ENCODE measurements at places on chromosomes 7 and 10.
A peak's percentile ranks its signal among the peaks of the same experiment; 100 is the strongest.

GRCh38 chr7:18430810-18431209, 64.7 kb upstream of the HDAC9 start:
- no peak for DNase-seq

GRCh38 chr7:70676243-70676642, 455.7 kb upstream of the GALNT17 start:
- DNase-seq = no peak

DNA sequence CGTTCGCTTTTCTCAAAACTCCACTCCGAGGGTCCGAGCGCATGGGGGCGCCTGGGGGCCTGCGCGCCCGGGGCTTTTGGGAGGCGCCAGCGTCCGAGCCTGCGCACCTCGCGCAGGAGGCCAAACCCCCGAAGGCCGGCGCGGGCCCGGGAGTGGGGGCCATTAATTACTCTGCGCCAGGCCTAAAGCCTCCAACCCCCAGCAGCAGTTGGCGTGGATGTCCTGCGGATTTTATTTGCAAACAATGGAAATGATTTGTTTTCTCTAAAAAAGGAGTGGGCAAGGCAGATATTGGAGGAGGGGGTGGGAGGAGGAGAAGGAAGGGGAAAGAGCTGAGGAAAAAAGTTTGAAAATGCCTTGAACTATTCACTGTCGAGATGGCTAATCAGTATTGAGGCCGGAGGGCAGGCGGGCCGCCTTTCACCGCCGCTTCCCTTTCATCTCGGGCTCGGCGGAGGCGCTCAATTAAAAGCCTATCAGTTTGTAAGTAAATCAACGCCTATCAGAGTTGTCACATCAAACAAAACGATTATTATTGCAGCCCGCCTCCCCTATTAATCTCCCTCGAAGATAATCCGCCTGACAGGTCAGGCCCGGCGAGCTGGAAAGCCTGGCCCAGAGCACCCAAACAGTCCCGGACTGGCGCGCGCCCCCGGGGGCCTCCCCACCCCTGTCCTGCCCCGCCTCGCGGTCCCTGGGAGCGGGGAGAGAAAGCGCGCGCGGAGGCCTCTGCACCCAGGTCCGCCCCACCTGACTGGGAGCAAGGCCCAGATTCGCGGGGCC, 3.4 kb upstream of the ZNF503 start:
- DNase-seq = no peak

DNA sequence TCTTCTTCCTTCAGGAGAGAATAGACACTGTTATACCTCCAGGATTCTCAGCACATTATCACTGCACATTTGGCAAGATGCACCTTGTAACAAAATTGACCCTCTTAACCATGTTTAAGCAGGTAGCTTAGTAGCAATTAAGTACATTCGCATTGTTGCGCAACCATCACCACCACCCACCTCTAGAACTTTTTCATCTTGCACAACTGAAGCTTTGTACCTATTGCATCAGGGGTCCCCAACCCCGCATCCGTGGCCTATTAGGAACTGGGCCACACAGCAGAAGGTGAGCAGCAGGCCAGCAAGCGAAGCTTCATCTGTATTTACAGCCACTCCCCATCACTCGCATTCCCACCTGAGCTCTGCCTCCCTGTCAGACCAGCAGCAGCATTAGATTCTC, 29.9 kb upstream of the SMURF1 start:
- DNase-seq = no peak

- no peak for DNase-seq
These were observed 65.3 kb downstream of the DGKB start for GRCh38 chr7:14837216-14837615.

DNA sequence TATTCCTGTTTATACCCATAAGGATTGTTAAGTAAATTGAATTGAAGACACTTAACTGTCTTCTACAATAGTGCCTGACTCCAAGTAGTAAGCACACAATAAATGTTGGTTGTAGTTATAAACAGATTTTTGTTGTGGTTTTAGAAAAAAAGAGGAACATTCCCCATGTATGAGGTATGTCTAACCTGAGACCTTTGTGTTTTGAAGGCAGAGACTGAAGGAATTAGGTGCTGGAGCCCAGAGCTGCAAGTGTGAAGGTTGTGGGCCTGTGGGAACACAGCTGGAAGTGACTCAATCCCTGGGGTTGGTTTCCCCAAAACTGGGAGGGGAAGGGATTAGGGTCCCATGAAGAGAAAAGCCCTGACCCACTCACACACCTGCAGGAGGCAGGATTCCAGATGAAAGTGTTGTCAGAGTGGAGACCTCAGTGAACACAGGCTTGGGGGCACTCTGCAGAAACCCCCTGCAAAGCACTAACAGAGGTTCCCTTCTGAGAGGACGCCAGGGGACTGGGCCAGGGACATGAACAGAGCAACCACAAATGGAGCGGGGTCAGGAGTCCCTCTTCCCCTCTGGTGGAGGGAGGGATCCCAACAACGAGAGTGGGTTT, 265.1 kb upstream of the KLF14 start:
- DNase-seq = no peak

- no peak for DNase-seq
These were observed 577 bp downstream of the DNAJB9 start for GRCh38 chr7:108570146-108570755.

DNA sequence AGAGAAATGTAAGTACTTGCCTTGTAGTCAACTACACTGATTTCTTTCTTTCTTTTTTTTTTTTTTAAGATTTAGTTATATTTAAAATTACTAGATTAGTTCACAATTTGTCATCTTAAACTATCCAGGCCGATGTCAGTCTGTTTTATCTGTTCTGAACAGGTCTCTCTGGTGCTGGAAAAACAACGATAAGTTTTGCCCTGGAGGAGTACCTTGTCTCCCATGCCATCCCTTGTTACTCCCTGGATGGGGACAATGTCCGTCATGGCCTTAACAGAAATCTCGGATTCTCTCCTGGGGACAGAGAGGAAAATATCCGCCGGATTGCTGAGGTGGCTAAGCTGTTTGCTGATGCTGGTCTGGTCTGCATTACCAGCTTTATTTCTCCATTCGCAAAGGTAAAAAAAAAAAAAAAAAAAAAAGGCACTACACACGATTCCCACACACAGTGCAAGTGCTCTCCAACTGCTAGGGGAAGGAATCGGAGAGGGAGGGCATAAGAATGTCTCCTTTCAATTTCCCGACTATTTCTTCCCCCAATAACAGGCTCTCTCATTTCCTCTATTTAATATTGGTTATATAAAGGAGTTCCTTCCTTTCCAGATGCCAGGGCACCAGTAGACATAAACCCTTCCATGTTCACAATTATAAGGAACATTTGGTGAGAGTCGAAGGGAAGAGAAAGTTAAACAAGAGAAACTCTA, 53.4 kb downstream of the PAPSS2 start:
- DNase-seq = no peak

- DNase-seq = no peak
These were observed 300.0 kb upstream of the C7orf33 start for GRCh38 chr7:148290538-148290937.

DNA sequence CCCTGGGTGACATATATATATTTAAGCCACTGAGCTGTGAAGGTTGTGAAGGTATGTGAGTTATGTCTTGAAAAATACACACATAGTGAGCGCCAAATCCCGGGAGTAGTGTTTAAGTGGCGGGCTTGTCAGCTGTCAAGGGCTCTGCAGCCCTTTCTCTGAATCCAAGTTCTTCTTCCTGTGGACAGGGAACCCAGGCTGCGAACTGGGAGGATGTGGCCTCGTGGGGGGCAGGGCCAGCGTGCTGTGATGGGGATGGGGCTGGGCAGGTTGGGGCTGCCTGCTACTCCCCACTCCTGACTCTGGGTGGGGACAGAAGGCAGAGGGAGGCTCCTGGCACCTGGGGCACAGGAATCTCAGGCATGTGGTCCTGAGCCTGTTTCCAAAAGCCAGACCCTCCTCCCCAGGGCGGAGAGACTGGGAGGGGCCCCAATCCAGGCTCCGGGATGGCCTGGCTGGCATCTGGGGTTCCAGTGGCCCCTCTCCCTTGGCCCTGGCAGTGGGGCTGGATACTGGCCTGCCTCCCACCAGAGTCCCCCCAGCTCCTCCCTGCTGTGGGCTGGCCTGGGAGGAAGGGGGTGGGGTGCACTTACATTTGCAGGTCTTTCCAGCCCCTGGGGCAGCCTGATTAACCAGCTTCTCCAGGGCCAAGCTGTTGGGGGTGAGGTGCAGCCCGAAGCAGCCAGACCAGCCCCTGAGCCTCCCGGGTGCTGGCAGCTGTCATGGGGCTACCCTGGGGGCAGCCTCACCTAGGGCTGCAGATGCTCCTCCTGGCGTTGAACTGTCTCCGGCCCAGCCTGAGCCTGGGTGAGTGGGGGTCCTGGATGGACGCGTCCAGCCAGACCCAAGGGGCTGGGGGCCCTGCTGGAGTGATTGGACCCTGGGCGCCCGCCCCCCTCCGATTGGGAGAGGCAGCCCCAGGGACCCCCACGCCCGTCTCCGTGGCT, at the start of gene UPK3B:
TSS of gene UPK3B (plus strand) at position 622 of the 947 bp plus-strand sequence. CDS start at position 723, 101 bp downstream.
- DNase-seq = no peak

DNA sequence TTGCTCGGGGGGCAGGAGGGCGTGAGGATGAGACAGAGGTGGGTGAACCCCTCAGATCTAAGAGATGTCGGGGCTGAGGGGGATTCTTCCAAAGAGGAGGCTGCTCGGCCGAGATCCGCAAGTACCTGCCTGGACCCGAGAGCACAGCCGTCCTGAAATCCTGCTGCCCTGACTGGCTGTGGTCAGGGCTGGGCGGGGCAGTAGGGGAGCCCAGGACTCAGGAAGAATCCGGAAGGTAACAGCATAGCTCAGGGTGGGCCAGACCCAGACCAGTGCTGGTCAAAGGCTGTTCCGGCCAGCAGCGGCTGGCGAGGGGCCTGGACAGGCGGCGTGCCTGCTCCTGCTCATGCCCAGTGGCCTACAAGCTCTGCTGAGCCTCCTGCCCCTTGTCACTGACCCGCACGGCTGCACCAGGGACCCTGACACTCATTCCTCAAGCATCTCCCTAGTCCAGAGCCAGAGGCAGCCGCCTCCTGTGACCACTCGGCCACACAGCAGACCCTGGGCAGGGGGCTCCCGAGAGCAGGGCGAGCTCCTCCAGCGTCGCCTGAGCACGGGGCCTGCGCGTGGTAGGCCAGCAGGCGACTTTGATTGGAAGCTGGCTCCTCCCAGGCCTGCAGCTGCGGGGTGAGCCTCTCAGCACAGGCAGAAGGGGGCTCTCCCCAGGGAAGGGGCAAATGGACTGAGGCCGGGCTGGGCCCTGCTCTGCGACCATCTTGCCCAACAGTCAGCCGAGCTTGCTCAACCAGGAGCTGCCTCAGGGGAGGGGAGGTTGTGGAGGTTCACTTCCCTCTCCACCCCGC, 3.1 kb upstream of the ADAP1 start:
- DNase-seq = no peak

DNA sequence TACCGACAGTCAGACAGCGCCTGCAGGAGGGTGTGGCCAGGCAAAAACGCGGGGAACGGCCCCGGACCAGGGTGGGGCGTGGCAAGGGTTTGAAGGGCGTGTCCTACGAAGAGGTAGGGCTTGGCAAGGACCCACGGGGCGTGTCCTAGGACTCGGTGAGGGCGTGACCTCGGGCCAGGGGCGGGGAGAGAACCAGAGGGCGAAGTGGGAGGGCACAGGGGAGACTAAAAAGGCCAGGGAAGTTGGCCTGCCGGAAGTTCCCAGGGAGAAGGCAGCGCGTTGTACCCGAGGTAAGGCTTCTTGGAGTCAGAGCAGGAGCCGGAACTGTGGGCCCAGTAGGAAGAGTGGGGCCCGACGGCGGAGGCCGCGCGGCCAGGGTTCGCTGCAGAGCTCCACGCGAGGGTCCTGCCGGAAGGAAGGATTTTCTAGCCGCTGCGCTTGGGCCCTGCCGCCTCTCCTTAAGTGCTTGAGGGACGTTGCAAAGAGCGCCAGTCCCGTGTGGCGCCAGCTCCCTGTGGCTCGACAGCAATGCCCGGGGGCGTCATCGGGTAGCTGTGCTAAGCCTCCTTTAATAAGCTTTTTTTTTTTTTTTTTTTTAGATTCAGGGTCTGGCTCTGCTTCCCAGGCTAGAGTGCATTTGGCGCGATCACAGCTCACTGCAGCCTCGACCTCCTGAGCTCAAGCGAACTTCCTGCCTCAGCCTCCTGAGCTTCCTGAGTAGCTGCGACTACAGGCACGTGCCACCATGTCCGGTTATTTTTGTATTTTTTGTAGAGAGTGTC, at the start of gene PTER:
TSS of gene PTER (plus strand) at position 253 of the 782 bp plus-strand sequence. CDS start 47,375 bp downstream, outside the sequence.
- DNase-seq = peak; percentile 95

DNA sequence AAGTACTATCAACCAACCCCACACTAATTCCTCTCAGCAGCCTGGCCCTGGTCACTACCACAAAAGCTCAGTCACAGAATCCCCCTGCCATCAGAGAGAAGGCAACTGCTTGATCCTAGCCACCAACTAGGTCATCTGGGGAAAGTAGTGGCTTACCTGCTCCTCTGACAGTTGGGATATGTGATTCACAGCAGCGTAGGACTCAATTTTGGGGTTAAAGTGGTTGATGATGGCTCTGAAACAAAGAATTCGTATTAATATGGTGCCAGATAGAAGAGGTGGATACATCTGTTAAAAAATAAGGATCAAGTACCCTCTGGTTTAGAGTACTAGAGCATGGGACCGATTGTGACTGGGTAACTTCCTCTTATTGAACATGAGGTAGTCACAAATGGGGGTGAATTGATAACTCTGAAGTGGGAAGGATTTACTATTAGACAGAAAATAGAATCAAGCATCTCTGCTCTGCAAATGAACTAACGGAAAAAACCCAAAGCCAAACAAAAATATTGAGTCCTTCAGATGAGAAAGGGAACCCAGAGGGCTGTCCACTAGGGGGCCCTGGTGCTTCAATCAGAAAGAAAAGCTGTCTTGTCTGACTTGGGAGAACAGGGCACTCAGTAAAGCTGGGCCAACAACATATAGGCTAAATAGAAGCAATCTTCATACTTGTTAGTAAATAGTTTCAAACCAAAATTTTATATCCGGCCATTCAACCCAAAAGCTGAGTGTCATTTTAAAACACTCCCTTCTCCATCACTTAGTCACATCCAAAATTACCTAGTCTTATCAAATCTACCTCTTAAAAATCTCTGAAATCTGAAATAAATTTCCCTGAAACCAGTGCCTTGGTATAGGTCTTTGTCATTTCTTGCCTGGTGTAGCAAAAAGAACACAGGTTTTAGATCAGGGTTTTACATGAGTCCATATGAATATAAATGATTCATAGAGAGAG, 45.9 kb upstream of the KCNIP2 start:
- peak; percentile 46 for DNase-seq

DNA sequence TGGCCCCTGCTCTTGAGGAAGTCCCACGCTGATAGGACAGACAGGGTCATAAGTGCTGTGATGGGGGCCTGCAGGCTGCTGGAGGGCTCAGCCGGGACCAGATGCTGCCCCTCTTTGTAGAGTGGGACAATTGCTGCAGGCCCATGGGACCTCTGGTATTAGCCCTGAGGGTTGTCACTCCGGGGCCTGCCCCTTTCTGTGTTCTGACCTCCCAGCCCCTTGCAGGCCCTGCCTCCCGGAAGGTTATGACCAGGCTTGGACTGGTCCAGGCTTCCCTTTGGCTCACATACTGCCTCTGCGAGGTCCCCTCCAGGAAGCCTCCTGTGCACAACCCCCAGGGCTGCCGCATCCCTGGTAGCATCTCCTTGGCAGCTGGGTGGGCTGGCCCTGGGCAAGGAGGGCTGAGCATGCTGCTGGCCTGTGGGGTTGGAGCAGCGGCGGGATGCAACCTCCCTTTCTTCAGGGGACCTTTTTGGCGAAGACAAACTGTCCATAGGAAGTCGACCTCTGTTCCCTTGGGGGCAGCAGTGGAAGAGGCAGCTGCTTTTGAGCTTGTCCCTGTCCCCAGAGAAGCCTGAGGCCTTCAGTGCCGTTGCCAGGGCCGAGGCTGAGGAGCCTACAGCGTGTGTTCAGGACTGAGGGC, 8.8 kb downstream of the LIMK1 start:
- DNase-seq = peak; percentile 44

Measured in GM06990 (cell line).